ENCODE measurements at places on chromosomes 2 and 18. TPM values are rescaled to one million over a fixed set of nuclear protein-coding genes. Genes with fewer than 3 reads are reported as not detected.

Gene ATP6V1C2
- total RNA-seq: under 0.01 TPM

Gene SYT4
- total RNA-seq: not detected

Gene NETO1
- total RNA-seq: 0.64 TPM

Gene MAP2
- 37.1 TPM for total RNA-seq

Gene DNAH6
- under 0.01 TPM for total RNA-seq

Gene USP34
- total RNA-seq: 121 TPM

Gene SERPINB7
- total RNA-seq: 6.1 TPM

Gene COLEC11
- total RNA-seq: 0.43 TPM

Gene SCN1A
- total RNA-seq: under 0.01 TPM

Gene IGFBP5
- total RNA-seq: 754 TPM

Gene ZNF396
- 1.3 TPM for total RNA-seq

Gene DIPK1C
- total RNA-seq: not detected

Gene SLC8A1
- total RNA-seq: 98.9 TPM
